ENCODE measurements at places on chromosomes 6 and 20.
A peak's percentile ranks its signal among the peaks of the same experiment; 100 is the strongest.

DNA sequence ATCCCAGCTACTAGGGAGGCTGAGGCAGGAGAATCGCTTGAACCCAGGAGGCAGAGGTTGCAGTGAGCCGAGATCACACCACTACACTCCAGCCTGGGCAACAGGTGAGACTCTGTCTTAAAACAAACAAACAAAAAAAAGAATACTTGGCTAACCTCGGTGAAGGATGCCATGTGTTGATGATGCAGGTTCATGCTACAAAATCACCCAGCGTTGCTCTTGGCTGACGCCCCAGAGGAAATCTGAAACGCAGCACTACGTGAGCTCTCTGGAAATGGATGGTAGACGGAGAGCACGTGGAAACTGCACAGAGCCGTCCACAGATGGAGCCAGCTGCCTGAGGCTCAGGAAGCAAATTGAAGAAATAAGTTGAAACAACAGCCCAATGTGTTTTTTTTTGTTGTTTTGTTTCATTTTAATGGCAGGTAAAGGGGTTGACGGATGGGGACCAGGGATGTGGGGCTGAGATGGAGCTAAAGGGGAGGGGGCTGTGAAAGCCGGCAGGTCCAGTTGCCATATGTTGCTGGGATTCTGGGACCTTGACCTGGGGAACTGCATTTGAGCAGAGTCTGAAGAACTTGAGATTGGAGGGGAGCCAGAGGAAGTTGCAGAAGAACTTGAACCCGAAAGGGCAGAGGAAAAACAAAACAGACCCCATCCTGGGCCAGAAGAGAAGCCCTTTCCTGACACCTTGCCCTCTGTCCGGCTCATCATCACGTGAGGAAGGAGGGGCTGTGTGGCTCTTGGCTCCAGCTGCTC, 12.8 kb upstream of the MANBAL start:
- DNase-seq, result no peak

DNA sequence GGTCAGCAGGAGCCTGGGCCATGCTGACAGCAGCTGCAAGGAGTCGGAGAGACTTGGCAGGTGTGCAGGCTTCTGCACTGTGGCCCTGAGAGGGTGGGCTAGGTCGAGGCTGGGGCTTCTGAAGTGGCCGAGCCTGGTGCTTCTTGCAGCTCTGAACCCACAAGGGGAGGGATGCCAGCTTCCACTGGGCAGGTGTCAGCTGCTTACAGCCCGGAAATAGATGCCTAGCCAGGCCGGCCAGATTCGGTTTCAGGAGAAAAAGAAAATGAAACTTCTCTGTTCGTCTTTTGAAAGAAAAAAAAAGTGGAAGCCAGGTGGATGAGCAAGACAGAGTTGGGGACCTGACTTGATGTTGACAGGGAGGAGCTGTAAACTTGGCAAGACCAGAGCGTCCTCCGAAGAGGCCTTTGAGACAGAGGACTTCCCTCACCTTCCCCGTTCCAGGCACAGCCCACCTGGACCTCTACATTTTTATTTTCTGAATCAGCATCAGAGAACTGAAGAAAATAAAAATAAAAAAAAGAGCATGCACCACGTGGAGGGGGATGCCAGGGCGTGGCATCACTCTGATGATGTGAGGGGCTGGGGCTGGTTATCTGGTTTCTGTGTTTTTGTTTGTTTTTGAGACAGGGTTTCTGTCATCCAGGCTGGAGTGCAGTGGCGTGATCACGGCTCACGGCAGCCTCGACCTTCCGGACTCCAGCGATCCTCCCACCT, at the start of gene ZBP1:
ZBP1 (minus strand) TSS at position 153 of the 717 bp plus-strand sequence; CDS start at position 22, 131 bp downstream.
- DNase-seq, result no peak

- DNase-seq, result no peak
Measured at GRCh38 chr6:159267165-159267564, 98.0 kb downstream of the FNDC1 start.

DNA sequence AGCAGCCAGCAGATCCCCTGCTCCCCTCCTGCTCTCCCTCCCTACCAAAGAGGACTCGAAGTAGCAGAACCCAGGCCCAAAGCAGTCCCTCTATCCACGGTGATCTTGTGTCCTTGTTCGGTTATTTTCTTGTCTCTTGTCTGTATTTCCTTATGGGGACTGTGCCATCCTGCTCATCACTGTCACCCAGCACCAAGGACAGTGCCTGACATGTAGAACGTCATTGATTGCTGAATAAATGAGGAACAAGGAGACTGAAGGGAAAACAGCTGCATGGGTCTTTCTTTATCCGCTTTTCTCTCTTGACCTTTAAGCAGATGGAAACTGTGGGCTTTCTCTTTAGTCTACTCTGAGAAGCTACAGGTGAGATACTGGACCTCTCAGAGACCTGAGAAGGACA, 29.4 kb upstream of the ZNF831 start:
- DNase-seq, result no peak

GRCh38 chr6:137025786-137026730, 18.7 kb downstream of the IL20RA start:
- DNase-seq, result no peak

DNA sequence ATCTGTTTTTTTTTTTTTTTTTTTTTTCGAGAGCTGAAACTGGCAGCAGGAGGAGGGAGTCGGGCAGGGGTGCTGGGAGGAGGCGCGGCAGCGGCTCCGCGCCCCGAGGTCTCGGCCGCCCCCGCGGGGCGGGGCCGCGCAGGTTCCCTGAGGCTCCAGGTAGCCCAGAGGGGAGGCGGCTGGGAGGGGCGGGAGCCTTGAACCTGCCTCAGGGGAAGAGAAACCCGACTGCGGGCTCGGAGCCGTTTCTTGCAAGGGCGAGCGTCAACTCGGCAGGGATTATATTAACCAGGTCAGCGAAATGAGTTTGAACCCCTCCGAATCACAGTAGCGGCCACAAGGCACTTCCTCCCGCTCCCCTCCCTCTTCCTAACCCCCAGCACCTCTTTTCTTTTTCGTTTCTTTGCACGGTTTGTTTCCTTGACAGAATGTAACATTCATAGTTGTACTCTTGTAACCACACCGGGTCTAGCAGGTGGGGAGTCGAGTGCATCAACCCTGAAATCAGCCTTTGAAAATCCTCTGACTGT, 2.0 kb downstream of the MYB start:
- peak; percentile 67 for DNase-seq

- no peak for DNase-seq
Measured at GRCh38 chr6:133899556-133899955, 10.6 kb downstream of the TCF21 start.

DNA sequence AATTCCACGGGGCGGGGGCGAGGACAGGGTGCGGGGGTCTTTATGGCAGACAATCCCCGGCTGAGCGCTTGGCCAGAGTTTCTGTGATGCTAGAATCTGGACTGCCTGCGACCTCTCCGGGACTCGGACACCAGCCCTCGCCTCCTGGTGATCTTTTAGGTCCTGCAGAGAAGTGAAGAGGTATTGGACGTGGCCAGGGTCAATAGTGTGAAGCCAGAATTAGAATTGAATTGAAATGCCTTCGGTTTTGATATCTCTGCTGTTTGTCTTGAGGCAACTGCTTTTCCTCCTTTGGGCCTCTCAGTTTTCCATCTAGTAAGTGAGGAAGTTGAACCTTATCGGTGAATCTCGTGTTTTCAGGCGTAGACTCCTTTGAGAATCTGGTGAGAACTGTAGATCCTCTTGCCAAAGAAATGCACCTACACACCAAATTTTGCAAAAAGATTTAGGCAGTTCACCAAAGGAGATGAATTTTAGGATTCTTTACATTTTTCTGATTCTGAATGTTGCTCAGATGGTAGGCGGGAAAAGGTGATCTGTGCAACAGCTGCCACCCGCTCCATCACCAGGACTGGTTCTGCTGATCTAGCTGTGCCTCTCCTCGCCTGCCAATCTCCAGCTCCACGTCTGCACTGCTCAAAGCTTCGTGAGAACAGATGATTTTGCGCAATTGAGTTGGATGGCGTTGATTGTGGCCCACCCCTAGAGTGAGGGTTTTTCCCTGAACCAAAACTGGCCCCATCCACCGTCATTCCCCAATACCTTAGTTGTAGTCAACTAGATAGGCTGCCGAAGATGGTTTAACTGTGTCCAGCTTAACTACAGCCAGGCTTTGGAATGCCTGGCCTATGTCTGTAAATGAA, 837 bp upstream of the OSER1 start:
- no peak for DNase-seq

- DNase-seq, result no peak
Measured at GRCh38 chr20:50762045-50762422, 30.7 kb downstream of the PARD6B start.

- DNase-seq, result no peak
Measured at GRCh38 chr20:35166242-35166830, 5.5 kb upstream of the PROCR start.

GRCh38 chr20:63915471-63915870, 20.5 kb downstream of the DNAJC5 start:
- no peak for DNase-seq

DNA sequence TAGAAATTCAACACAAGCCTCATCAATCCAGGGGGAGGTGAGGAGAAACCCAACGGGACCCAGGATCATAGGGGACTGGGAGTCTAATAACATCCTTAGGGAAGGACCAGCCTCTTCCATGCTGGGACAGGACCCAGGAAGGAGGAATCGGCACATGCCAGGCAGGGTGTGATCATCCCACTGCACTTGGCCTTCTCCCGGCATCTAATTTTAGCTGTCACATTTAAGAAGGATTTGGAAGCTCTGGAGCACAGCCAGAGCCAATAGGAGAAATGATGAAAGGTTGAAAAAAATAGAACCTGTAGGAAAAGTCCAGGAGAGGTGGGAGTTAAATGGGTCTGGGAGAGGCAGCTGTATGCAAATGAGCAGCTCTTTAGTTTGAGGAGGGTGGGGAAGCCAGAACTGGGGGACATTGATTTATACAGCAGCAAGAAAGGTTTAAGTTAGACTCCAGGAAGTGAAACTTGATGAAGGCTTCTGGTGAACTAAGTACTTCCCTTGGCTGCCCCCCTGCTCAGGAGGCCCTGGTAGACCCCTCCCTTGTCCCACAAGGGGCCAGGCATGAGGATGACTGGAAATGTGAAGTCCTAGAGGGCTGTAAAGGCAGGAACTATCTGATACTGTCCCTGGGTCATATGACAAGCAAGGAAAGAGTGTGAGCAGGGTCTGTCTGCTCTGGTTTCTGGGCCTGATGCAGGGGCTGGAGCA, 260.3 kb downstream of the LRFN2 start:
- no peak for DNase-seq

GRCh38 chr20:57160985-57161384, 105.5 kb downstream of the BMP7 start:
- DNase-seq, result no peak

- DNase-seq, result no peak
Measured at GRCh38 chr6:111626441-111626840, 20.8 kb upstream of the TRAF3IP2 start.

- no peak for DNase-seq
Measured at GRCh38 chr6:105596284-105596755, 193.4 kb upstream of the PREP start.

Data from activated CD4-positive, alpha-beta T cell treated with anti-CD3 and anti-CD28 coated beads, Interleukin-2, amount 50 U/mL, for 4 hours (primary cell).